Natural killer cell (primary cell): ENCODE measurements at places on chromosomes 7 and 10. TPM values are rescaled to one million over a fixed set of nuclear protein-coding genes. Genes with fewer than 3 reads are reported as not detected.

PSD gene
- 2.1 TPM for total RNA-seq

LIPN gene
- 0.66 TPM for total RNA-seq

- H3K27ac ChIP-seq, result peak overlapping the region; percentile 88
- H3K36me3 ChIP-seq, result peaks cover 5% of the 10 kb centered on the region
- H3K4me1 ChIP-seq, result peaks cover 9% of the 10 kb centered on the region
- H3K27me3 ChIP-seq, result peaks cover 4% of the 10 kb centered on the region
- DNase-seq, result no peak
Observed at GRCh38 chr10:91924212-91925021, 847 bp downstream of the BTAF1 start.

DNA sequence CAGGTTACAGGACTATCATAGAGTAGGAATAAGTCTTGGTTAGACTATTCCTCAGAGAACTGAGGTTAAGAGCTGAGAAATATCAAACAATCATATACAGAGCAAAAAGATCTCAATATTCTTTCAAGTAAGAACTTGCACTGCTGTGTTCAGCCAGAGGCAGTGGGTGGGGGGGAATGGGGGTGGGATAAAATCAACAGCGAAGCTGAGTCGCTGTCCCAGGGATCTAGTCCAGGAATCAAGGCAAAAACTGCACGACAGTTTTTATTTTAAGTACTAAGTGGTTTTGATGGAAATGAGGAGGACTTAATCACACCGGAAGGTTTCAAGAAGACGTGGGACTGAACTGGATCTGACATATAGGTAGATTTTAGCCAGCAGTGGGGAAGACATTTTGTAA, 159.1 kb downstream of the SRPK2 start:
- no peak overlapping the region for H3K4me3 ChIP-seq
- H3K4me1 ChIP-seq, result peaks cover 6% of the 10 kb centered on the region
- H3K27ac ChIP-seq, result no peak overlapping the region
- DNase-seq, result no peak

GRCh38 chr10:125002423-125003145, 60.7 kb downstream of the ZRANB1 start:
- DNase-seq, result peak; percentile 10
- H3K36me3 ChIP-seq, result peaks cover 54% of the 10 kb centered on the region
- no peak overlapping the region for H3K27ac ChIP-seq
- no peaks in the 10 kb centered on the region for H3K27me3 ChIP-seq
- H3K4me1 ChIP-seq, result peaks cover 18% of the 10 kb centered on the region

GRCh38 chr10:83680470-83680891, 458.8 kb upstream of the GHITM start:
- no peak for DNase-seq
- H3K36me3 ChIP-seq, result no peaks in the 10 kb centered on the region
- H3K27me3 ChIP-seq, result no peaks in the 10 kb centered on the region
- no peaks in the 10 kb centered on the region for H3K4me1 ChIP-seq
- no peak overlapping the region for H3K27ac ChIP-seq

ELN gene
- total RNA-seq, result not detected

DNA sequence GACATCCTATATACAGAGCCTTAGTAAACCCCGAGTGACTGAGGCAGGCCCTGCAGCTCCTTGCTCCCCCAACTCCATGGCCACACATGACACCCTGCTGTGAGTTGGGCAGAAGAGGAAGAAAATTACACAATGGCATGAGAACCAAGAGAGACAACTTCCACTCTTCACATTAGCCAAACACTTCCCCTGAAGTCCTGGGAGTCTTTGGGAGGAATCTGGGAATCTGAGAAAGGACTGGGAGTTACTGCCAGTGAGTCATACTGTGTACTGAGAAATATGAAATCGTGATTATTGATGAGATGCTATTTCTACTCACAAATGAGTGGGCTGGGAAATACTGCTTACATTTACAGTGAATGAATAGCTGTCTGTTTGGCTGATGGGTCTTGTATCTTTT, 116.6 kb downstream of the SPAG6 start:
- no peaks in the 10 kb centered on the region for H3K27me3 ChIP-seq
- H3K36me3 ChIP-seq, result no peaks in the 10 kb centered on the region
- H3K4me1 ChIP-seq, result no peaks in the 10 kb centered on the region
- H3K27ac ChIP-seq, result no peak overlapping the region
- no peak overlapping the region for H3K4me3 ChIP-seq
- no peak for DNase-seq

SYT15B gene
- 0.09 TPM for total RNA-seq
